ENCODE measurements at places on chromosomes 4 and X.

GRCh38 chr4:101018836-101019235, 328.5 kb downstream of the PPP3CA start:
- DNase-seq: no peak

DNA sequence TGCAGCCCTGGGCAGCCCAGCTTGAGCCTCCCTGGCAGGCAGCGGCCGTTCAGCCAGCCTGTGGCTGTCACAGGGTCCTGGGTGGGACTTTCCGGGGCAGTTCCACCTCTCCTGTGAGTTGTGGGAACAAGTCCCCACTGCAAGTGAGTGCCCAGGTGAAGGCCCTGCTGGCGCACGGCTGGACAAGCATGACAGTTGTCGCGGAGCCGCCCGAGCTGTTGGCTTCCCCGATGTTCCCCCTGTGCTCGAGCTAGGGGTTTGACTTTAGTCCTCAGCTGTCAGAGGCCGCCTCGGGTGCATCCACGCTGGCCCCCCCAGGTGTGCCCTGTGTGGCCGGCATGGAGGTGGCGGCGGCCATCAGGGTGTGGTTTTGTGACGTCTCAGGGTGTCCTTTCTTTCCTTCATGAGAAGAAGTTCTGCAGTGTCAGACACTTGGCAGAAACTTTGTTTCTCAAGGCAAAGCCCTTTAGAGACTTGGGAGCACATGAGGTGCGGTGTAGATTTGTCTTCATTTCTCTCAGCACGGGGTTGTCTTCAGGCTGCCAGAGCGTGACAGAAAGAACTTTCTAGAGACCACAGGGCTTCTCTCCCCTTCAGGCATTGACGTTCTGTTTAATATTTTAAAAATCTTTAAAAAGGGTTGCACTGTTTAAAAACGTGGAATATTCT, 69.4 kb upstream of the HGFAC start:
- DNase-seq: no peak

- DNase-seq: no peak
Measured at GRCh38 chr4:38034986-38035882, 75.0 kb downstream of the PTTG2 start.

DNA sequence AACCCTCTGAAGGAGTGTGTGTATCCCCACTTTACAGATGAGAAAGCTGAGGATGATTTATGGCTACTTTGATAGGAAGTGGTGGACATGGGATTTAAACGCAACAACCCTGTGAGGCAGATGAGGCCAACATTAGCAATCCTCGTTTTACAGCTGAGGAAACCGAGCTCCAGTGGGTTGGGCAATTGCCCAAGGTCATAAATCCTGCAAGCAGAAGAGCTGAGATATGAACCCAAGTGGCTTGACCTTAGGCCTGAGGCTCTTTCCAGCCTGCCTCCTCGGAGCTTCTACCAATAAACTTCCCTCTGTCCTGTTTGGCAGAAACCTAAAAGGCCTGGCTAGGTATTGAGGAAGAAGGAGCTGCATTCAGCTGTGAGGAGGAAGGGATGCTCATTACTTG, 185.5 kb upstream of the RBPJ start:
- DNase-seq: no peak

DNA sequence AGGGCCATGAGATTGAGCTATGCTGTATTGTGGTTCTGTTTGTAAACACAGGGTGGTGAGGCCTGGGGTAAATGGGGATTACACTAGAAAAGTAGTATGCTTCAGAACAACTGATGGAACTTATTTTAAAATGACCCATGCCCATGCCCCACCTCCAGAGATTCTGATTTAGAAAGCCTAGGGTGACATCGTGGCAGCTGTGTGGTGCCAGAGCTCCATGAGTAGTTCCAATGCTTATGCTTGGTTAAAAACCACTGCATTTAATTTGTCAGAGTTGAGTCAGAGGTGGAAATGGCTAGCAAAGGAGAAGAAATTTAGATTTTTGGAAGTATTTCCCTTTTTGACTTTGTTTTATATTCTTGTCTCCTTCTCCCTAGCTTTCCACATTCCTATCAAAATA, 63.4 kb upstream of the PDE5A start:
- no peak for DNase-seq

- no peak for DNase-seq
Measured at GRCh38 chrX:151323054-151323453, 74.0 kb upstream of the VMA21 start.

DNA sequence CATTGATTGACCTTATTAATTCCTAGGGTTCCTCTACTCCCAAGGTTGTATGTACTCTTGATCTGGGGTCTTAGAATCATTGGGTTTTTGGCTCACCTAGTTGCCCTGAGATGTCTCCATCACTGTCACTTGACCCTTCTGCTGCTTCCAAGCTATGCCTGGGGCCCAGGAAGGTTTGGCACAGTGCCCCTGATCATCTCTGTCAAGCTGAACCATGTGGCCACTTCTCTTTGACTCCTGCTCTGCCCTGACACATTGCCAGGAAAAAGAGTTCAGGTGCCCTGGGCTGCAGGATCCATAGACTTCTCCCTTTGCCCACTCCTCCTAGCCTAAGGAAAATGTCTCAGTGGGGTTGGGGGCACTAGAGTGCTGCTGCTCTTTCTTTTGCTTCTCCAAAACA, 3.9 kb upstream of the CHST7 start:
- no peak for DNase-seq

GRCh38 chrX:85244450-85245211, 840 bp downstream of the ZNF711 start:
- no peak for DNase-seq

- no peak for DNase-seq
Measured at GRCh38 chrX:100663642-100664041, 19.6 kb downstream of the SRPX2 start.

GRCh38 chr4:150363721-150364688, 217.9 kb upstream of the MAB21L2 start:
- DNase-seq: no peak

DNA sequence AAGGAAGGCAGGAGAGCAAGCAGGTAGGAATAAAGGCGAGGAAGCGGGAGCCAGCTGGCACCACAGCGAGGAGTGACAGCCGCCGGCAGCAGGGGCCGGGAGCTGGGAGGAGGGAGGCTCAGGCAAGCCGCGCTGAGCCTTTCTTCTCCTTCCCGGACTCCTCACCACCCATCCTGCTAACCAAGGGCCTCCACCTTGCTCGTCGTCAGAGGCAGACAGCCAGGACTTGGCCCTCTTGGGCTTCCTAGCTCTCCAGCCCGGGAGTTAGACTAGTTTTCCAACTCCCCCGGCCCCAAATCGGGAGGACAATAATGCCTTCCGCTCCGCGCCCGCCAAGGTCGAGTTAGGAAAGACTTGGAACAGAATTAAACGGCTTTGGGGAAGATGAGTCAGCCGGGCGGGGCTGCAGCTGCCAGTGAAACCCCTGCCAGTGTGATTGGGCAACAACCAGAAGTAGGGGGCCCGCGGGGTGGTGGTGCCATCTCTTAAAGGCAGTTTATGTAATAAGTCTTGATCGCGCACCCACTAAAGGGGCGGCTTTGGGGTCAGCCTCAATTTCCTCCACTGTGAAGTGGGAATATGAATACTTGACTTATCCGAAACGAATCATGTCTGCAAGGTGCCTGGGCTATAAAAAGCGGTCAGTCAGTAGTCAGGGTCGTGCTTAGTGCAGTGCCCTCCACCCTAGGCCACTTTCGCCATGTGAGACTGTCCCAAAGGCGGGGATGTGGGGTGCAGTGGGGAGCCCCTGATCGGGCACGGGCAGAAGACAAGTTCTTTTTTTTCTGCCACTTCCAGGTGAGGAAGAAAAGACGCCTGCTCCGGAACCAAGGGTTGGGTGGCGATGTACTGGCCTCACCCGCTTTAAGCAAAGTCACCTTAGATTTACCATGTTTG, 6.7 kb upstream of the HSD17B10 start:
- DNase-seq: no peak

DNA sequence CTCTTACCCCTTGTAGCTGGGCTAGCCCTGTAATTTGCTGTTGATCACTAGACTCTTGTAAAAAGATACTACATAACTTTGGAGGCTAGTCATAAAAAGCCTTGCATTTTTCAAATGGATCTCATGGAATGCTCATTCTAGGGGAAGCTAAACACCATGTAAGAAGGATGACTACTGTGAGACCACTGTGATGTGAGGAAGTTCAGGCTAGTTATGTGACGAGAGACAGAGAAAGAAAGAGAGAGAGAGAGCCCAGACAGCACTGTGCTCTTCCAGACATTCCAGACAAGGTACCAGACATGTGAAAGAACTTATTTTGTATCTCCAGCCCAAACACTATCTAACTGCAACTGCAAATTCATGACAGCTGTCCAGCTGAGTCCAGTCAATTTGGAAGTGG, 404.6 kb upstream of the PITX2 start:
- DNase-seq: no peak

DNA sequence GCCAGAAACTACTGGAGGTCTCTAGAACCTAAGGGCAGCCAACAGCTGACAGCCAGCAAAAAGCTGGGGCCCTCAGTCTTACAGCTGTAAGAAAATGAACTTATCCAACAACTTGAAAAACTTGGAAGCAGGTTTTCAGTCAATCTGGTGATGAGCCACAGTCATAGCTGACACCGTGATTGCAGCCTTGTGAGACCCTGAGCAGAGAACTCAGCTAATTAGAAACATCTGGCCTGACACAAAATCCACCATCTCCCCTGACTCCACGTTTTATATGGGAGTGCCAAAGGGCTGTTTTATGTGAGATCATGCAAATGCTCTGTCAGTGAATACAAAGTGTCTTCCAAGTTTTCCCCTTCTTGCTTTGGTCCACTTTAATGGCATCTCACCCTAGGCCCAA, 198.8 kb upstream of the DCAF8L1 start:
- DNase-seq: no peak

DNA sequence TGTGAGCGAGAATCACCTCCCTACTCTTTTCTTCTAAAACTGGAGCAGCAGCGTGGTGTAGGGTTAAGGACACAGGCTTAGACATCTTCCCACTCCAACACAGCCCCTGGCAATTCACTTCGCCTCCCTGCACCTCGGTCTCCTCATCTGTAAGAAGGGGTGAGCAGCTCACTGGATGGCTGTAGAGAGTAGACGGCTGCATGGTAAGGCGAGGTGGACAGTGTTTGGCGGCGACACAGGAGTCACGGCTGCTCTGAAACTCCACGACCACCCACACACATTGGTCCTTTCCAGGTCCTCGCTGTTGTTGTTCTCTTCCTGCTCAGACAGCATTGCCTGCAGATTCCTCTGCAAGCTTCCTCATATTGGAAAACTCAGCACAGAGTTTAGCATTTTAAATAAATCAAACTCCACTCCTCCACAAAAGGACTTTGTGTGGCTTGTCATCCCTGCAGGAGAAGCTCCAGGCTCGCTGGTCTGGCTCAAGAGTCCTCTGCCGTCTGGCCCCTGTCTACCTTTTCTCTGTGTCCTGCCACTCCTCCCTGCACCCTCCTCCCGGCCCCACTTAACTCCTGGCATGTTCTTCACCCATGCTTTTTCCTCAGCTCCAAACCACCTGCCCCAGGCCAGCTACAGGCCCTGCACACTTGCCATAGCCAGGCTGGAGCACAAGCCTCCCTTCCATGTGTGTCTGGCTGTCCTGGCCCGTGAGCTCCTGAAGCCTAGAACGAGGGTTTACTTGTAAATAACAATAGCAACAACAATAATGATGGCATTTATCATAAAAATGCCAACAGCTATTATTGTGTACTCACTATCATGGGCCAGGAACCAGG, 41.3 kb upstream of the CRMP1 start:
- no peak for DNase-seq

DNA sequence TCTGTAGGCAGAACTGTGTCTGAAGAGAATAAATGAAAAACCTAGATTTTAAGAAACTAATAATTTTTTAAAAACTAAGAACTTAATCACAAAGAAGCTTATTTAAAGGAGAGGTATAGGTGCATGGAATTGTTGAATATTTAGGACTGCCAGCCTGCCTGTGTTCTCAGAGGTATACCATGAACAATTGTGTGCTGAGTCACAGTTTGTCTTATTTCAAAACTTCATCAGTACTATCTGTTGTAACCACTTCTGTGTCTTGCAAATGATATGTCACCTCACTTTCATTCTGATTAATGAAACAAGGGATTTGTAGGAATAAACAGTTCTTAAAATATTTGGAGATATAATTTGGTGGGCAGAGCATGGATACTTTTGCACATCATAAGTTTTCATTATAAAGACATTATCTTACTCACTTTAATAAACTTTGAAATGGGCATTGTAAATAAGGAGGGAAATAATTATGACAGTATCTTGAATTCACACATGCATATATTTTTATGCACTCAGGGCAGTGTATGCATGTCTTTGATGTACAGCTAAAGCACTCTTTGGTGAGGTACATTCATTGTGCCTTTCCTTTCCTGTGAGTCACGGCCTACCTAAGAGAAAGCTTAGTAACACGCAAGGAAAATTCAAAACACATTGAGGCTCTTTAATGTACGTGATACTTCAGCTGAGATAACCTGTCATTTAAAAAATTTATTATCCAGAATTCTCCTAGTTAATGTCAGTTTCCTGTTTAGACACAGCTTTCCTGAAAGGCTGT, 31.7 kb downstream of the STOX2 start:
- no peak for DNase-seq

GRCh38 chrX:82589410-82589809, 918.7 kb upstream of the POU3F4 start:
- DNase-seq: no peak

DNA sequence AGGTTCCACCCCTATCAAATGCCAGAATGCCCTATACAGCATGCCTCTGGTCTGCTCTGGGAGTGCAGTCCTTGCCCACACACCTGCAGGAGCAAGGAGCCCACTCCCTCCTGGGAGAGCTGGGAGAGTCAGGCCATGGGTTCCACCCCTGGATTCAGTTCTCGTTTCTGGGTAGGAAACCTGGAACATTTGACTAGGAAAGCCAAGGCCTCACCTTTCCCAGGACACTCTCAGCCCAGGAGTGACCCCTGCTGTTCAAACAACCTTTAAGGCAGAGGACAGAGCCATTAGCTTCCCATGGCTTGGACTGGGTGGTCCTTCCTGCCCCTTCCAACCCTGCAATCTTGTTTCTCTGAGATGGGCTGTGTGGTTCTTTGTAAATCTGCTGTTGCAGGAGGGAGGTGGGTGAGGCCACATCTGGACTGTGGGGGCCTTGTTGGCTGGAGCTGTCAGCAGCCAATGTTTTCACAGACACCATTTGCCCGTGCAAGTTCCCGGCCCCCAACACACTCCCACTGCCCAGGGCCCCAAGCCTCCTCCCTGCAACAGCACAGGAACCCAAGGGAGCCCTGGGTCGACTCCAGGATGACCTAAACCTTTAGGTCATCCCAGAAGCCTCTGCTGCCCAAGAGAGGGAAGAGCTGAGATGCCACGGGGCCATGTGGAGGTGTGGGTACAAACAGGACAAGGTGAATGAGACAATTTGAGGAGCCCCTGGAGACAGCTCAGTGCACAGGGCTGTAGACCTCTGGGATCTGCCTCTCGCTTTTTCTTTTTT, 104.4 kb downstream of the PJA1 start:
- DNase-seq: no peak

- no peak for DNase-seq
Measured at GRCh38 chr4:141840299-141840986, 204.1 kb downstream of the IL15 start.

GRCh38 chrX:133005042-133005441, 46.6 kb upstream of the HS6ST2 start:
- DNase-seq: no peak

GRCh38 chr4:120132935-120133334, 66.3 kb upstream of the MAD2L1 start:
- no peak for DNase-seq
